Renal pelvis (tissue), 12 donors: ENCODE measurements at places on chromosomes 1 and 21.

GRCh38 chr1:162548170-162548569, 13.4 kb upstream of the UAP1 start:
- no peak for DNase-seq

- peak; percentile 53 for DNase-seq
Observed at GRCh38 chr1:243254233-243254926, 701 bp downstream of the CEP170 start.

GRCh38 chr1:35053433-35053832, 21.7 kb upstream of the ZMYM6 start:
- DNase-seq: no peak

GRCh38 chr1:55986003-55986402, 593.4 kb downstream of the PLPP3 start:
- DNase-seq: no peak

- no peak for DNase-seq
Observed at GRCh38 chr1:100626397-100626796, 88.5 kb downstream of the GPR88 start.

GRCh38 chr1:62870148-62870547, 86.2 kb downstream of the ATG4C start:
- no peak for DNase-seq

DNA sequence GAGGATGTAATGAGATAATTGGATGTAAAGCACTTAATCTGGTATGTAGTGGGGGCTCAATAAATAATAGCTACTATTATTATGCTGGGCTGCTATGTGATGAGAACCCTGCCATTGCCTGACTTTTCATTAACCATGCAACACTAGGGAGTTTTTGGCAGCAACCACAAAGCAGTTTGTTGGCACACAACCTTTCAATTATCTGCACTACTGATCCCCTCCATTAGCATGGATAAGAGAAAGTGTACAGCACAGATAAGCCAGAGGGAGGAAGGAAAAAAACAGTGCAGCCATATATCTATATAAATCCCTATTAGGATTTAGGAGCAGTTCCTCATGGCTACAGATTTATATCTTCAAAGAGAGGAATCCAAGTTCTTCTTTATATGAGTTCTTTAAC, 498.5 kb downstream of the NUF2 start:
- DNase-seq: no peak

GRCh38 chr1:94542088-94542870, 720 bp upstream of the F3 start:
- DNase-seq: no peak

- DNase-seq: no peak
Observed at GRCh38 chr1:109492779-109493178, 1.1 kb upstream of the CYB561D1 start.

DNA sequence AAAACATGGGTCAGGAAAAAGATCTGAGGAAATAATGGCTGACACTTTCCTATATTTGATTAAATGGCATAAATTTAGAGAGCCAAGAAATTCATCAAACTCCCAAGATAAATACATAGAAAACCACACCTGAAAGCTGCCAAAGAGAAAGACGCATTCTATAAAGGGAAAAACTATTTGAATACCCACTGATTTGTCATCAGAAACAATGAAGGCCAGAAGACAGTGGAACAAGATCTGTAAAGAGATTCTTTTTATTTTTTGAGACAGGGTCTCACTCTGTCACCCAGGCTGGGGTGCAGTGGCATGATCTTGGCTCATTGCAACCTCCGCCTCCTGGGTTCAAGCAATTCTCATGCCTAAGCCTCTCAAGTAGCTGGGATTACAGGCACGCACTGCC, 17.4 kb downstream of the SDE2 start:
- DNase-seq: no peak

DNA sequence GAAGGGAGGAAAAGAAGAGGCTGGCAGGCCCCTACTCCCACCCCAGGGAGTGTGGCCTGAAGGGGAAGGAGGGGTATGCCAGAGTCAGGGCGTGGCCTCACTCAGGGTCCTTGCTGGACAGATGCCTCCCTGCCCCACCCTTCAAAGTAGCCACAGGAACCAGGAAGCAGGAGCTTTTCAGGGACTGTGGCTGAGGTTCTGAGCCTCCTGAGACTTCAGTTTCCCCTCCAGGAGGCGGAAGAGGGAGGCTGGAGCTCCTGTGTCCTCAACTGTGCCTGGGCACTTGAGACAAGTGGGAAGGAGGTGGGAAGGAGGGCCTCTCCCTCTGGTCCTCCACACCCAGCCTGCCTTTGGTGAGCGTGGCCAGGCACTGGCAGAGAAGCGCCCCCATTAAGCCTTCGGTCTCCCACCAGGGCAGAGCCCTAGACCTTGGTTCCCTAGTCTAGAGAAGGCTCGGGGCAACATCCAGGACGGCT, 5.3 kb downstream of the CELSR2 start:
- no peak for DNase-seq

DNA sequence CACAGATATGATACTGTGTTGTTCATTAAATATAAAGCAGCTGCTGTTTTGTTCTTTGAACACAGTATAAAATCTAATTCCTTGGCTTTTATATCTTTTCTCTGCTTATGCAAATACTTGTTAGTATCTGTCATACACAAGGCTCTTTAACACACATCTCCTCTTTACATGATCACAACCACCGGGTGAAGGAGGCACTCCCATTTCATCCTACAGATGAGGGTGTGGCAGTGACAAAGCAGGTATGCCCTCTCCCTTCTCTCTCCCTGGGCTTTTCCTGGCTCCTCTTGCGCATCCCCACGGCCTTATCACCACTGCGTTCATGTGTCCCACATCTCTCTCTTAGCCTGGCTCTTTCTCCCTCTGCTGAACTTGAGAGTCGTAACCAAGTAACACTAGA, 38.2 kb downstream of the JUN start:
- no peak for DNase-seq

- no peak for DNase-seq
Observed at GRCh38 chr1:203095061-203095690, 9.4 kb upstream of the MYOG start.

- no peak for DNase-seq
Observed at GRCh38 chr1:202596638-202597037, 113.6 kb downstream of the SYT2 start.

- no peak for DNase-seq
Observed at GRCh38 chr1:231590453-231591198, 36.0 kb upstream of the DISC1 start.

- DNase-seq: peak; percentile 30
Observed at GRCh38 chr1:92484472-92485380, 2.0 kb downstream of the GFI1 start.

DNA sequence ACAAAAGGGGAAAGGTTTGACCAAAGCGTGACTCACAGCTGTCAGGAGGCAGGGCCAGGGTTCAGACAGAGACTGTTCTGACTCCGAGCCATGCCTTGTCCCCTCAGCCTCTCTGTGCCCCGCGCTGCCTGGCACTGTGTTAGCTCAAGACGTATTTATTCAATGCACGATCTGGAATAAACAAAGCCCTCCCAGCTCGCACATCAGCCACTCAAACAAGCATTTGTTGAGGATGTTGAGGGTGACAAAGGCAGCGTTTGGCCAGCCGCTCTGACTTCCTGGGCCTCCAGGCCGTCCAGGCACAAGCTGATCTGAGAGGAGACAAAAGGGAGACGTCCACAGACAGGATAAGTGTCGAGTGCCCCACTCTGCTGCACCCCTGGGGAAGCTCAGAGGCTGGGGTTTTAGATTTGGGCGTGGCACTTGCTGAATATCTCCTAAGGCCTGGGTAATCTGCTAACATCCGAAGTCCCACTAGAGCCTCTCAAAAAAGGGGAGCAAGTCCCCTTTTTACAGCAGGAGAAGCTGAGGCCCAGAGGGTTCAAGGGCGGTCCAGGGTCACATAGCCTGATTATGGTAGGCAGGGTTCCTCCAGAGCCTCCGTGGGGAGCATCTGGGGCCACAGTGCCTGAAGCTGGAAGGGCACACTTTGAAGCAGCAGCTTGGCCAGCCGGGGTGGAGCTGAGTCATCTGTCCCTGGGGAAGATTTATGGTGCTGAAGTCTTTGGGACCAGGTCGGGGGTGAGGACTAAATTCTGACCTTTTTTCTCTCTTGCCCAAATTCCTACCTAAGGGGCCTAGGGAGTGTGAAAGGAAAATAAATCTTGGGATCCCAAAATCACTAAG, 95.9 kb downstream of the SPSB1 start:
- no peak for DNase-seq

- DNase-seq: no peak
Observed at GRCh38 chr1:193951984-193952383, 765.6 kb upstream of the B3GALT2 start.

DNA sequence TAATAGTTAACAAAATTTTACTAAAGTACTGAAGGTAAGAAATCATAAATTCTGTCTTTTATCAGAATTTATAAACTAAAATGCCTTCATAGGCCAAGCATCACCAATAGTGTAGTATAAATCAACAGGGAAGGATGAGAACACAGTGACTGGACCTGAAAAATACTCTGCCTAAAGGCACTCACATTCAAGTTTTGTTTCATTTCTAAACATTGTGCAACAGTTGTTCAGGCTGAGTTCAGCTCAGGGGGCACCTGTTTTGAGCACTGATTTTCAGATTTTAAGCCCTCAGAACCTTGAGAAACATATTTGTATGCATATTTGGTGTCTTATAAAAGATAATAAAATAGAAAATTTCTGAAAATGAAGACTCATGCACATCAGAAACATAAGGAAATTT, 12.4 kb downstream of the ACBD6 start:
- no peak for DNase-seq

DNA sequence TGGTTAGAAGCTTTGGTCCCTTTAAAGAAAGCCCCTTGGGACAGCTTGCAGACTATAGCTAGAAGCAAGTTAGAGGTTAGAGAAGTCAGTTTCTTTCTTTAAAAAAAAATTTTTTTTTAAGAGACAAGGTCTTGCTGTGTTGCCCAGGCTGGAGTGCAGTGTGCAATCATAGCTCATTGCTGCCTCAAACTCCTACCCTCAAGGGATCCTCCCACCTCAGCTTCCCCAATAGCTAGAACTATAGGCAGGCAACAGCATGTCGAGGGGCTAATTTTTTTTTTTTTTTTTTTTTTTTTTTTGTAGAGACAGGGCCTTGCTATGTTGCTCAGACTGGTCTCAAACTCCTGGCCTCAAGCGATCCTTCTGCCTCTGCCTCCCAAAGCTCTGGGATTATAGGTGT, 44.2 kb upstream of the ZNF326 start:
- DNase-seq: no peak

- no peak for DNase-seq
Observed at GRCh38 chr1:171727778-171728177, 14.1 kb downstream of the VAMP4 start.

DNA sequence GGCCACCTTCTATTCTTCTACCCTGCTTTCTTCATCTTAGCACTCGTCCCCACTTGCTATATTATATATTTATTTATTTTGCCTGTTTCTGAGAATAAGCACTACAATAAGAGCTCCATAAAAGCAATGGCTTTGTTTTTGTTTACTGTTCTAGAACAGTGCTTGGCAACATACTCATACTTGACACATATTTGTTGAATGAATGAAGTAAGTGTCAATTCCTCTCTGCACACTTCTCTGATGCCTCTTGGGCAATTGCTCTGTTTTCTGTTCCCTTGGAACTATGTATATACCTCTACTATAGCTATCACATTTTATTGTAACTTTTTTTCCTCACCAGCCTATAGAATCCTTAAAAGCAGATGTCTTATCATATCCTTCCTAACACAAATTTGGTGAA, 7.5 kb upstream of the SLC19A2 start:
- DNase-seq: no peak

- DNase-seq: no peak
Observed at GRCh38 chr21:36732217-36732616, 33.3 kb downstream of the SIM2 start.

DNA sequence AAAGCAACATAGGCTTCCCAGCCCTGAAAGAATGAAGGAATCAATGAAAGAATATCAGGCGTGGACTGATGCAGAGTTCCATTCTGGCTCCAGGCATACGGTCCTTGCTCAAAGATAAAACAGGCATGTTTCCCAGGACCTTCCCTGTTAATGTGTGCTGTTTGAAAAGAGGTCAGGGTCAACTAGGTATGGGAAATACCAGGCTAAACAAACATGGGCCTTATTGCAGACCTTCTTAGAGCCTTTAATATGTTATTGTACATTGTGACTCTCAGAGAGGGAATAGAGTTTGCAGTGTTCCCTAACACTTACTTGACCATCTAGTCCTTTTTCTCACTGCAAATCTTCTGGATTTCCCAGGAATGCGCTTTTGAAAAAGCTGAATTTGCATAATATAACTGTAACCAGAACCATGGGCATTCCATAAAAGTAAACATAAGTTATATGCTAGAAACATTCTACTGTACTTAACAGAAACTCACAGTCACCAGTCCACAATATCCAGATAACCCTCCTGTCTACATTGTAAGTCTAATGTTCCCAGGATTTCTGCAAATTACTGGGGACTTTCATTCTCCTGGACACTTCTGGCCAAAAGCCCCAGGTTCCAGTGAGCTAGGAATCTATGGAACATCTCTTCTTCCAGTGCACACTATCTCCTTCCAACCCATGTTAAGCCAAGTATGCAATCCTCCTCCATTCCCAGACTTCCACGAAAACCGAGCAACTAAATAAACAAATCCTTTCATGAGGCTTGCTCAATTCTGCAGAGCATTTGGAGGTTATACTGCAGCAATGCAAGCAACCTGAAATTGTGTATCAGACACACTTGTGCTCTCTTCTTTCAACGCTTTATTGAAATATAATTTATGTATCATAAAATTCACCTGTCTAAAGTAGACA, 486.6 kb downstream of the SETD4 start:
- DNase-seq: no peak

- no peak for DNase-seq
Observed at GRCh38 chr1:150273311-150273710, 721 bp downstream of the C1orf54 start.

GRCh38 chr1:78606274-78606673, 14.0 kb upstream of the IFI44L start:
- DNase-seq: no peak

GRCh38 chr1:69167876-69168275, 399.8 kb upstream of the LRRC7 start:
- no peak for DNase-seq

DNA sequence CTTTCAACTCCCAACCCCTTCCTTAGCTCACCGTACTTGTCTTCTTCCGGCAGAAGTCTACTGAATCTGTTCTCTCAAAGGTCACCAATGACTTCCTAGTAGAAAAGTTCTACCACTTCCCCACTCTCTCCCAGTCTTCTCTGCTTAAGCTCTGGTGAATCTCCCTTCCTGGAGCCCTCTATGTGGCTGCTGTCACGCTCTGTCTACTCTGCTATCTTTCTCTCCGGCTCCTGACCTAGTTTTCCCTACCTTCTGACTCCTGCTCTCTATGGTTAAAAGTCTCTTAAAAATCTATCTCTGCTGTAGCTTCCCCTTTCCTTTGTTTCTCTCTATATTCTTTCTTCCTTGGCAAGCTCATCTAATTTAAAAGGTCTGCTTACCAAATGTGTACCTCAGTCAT, 350.1 kb upstream of the GREM2 start:
- DNase-seq: no peak

GRCh38 chr1:201676197-201676596, 137.3 kb downstream of the NAV1 start:
- peak; percentile 43 for DNase-seq

- no peak for DNase-seq
Observed at GRCh38 chr21:44991538-44992483, 52.0 kb downstream of the SLX9 start.
